ENCODE measurements at places on chromosomes 4 and X.

GRCh38 chr4:111492496-111492895 lies 652.8 kb upstream of the FAM241A start:
- DNase-seq, result no peak

- no peak for DNase-seq
Measured at GRCh38 chr4:187965726-187966125, 29.8 kb upstream of the ZFP42 start.

GRCh38 chr4:139776235-139776634 lies 110.6 kb downstream of the MGST2 start:
- DNase-seq, result no peak

- no peak for DNase-seq
Measured at GRCh38 chr4:169144061-169144600, 126.6 kb downstream of the SH3RF1 start.

DNA sequence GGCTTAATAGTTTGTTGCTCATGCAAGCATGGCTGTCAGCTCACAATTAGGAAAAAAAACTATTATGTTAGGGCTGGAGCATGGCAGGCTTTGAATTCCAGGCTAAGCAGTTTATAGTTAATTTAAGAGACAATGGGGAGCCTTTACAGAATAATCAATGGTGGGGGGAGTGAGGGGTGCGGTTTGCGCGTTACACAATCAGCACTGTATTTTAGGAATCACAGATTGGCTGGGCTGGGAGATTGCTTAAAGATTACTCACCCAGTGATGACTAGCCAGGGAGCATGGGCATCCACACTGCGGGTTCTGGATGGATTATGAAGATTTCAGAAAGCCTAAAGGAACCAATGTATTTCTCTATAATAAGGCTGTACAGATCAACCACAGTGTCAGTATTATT lies 186.6 kb downstream of the SOX3 start:
- no peak for DNase-seq

DNA sequence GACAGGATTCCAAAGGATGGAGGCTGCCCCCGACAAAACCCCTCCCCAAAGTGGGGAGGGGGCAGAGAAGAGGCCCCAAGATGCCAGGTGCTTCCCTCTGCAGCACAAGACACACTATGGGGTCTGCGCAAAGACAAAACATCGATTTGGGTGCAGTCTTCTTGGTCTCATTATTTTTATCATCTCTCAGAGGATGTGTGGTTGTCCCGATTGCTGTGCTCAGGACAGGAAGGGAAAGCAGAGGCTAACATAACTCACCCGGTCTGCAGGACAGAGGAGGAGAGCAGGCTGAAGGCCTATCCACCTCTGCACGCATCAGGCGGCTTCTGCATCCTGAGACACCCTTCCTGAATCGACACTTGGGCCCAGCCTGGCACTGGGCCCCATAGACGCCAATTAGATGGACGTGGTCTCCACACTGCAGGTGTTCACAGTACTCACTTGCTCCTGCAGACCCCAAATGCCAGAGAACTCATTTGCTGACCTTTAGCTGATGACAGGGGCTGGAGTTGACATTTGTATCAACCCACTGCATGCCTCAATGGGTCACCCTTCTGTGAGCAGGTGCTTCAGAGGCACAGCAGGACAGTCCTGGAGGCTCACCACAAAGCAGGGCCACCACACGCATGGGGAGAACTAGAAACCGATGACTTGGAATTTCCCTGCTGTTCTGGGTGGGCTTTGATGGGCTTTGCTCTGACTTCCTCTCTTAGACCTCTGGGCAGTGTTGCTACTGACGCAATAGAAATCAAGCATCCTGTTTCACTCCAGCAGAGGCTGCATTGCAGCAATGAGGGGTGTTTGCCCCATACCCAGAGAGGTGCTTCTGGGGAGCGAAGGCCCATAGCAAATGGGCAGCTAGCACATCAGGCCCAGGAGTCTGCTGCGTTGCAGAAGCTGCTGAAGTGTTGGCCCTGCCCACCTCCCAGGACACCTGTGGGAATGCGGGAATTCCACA lies 96.3 kb upstream of the ENPP6 start:
- no peak for DNase-seq

GRCh38 chrX:93120805-93121204 lies 552.6 kb downstream of the NAP1L3 start:
- DNase-seq, result no peak

DNA sequence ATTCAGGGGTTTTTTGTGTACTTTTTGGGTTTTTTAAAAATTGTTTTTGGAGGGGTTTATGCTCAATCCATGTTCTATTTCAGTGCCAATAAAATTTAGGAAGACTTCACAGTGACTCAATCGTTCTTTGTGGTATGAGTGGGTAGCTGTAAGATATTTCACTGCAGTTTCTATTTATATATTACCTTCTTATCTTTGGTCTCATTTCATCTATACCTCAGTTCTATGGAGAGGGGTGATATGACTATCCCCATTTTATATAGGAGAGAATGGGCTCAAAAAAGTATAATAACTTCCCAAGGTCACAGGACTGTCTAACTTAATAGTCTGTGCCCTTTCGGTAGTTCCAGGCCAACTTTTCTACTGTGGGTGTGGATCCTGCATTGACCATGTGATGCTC lies 74.4 kb downstream of the MSN start:
- no peak for DNase-seq

DNA sequence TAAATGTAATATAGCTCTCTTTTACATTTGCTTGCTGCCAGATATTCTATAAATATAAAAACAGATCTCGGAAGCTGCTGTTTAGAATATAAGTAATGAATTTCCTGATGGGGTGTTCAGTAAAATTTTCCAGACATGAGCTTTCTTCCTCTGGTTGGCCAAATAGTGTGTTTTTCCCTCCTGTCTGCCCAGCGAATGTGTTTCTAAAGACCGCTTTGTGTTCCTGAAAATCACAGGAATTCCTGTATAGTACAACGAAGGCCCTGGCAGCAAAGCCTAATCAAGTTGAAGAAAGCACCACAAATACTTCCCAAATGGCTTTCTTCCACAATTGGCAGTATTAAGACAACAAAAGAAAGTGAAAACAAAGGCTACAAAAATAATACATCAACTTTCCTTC lies 494.1 kb downstream of the INPP4B start:
- DNase-seq, result no peak

GRCh38 chrX:27591938-27592337 lies 1.8 kb downstream of the DCAF8L2 start:
- no peak for DNase-seq

DNA sequence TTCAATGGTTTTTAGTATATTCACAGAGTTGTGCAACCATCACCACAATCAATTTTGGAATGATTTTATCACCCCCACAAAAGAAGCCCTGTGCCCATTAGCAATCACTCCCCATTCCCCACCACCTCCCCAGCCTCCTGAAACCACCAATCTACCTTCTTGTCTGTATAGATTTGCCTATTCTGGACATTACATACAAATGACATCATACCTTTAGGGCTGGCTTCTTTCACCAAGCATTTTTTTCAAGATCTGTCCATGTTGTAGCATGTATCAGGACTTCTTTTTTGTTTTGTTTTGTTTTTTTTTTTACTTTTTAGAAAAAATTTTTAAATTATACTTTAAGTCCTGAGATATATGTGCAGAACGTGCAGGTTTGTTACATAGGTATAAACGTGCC lies 108.1 kb downstream of the RTL9 start:
- DNase-seq, result no peak

DNA sequence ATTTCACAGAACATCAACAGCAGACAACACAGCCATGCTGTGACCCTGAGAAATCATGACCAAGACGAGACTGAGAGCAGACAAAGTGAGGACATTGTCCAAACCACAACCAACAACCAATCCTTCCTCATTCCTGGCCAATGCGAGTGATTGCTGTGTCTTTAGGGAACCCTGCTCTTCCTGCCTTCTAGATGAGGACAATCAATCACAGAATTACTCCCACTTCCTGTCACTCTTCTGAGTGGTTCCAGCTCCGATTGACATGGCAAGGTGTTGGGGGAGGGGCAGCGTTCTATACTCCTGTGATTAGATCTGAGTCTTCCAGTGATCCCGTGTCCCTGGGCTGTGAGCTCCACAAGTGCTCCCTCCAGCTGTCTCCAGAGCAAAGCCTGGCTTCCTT lies 227.8 kb downstream of the STIM2 start:
- no peak for DNase-seq

DNA sequence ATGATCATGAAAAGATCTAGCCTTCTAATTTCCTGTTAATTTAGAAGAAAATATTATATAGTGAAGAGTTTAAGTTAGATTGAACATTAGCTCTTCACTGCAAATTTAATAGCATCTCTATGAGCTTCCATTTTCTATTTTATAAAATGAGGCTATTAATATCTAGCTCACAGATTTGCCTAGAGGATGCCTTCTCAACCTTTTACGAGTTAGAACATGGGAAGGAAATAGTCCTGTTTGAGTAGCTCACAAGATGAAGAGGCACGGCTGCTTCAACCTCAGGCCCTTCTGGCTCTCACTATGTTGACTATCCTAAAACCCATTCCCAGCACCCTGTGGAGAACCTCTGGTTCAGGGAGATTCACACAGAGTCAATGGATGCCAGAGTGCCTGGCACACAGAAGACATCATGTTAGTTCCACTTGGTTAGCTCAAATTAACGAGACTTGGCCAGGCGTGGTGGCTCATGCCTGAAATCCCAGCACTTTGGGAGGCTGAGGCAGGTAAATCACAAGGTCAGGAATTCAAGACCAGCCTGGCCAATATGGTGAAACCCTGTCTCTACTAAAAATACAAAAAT lies 97.9 kb upstream of the GUCY1A1 start:
- no peak for DNase-seq

DNA sequence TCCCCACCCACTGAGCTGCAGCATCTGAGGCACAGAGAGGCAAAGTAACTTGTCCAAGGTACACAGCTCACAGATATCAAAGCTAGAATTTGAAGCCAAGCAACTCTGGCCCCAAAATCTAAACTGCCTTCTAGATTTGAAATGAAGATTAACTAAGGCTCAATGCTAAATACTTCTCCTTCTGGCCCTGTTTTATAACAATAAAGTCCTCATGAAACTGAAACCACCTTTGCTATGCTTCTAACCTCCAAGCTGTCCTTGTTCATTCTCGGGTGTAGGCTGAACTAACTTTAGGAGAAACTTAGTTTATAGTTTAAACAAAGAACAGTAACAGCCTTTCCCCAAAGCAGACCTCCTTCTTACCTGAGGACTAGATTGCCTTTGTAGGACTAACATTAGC lies 93.6 kb downstream of the DCTD start:
- DNase-seq, result no peak

DNA sequence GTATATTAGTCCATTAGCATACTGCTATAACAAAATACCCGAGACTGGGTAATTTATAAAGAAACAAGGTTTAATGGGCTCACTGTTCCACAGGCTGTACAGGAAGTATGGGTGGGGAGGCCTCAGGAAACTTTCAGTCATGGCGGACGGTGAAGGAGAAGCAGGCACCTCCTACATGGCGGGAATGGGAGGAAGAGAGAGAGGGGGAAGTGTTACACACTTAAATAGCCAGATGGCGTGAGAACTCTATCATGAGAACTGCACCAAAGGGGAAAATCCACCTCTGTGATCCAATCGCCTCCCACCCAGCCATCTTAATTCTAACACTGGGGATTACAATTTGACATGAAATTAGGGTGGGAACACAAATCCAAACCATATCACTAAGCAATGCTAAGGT lies 98.9 kb upstream of the SH3RF1 start:
- DNase-seq, result no peak

- DNase-seq, result no peak
Measured at GRCh38 chrX:82528525-82528924, 979.6 kb upstream of the POU3F4 start.

- DNase-seq, result no peak
Measured at GRCh38 chrX:71919886-71920285, 9.2 kb downstream of the NHSL2 start.

- DNase-seq, result no peak
Measured at GRCh38 chr4:156294577-156294976, 340.9 kb upstream of the CTSO start.

- DNase-seq, result no peak
Measured at GRCh38 chrX:13123857-13124345, 79.5 kb upstream of the FAM9C start.

- no peak for DNase-seq
Measured at GRCh38 chr4:27666943-27667342, 806.3 kb downstream of the STIM2 start.

DNA sequence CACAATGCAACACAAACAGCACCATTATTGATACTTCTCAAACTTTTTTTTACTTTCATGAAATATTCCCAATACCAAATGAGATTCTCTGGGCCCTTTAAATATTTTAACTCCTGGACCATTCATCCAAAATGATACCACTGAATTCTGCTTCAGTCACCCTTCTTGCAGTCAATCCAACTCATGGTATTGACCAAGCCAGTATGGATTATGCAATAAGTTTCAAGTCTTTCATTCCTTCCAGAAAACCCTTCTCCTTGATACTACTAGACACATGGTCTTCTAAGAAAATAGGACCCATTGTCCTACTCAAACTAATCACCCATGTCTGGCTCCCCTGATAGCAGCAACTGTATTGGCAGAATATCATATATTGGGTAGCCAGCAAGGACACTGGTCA lies 23.0 kb downstream of the ZNF721 start:
- DNase-seq, result no peak

GRCh38 chr4:107117726-107118125 lies 81.6 kb upstream of the DKK2 start:
- no peak for DNase-seq

GRCh38 chr4:184765473-184766340 lies 31.8 kb upstream of the CENPU start:
- DNase-seq, result no peak

- DNase-seq, result no peak
Measured at GRCh38 chr4:169068423-169068822, 58.4 kb upstream of the CBR4 start.

GRCh38 chr4:118772081-118772766 lies 63.7 kb downstream of the SEC24D start:
- no peak for DNase-seq

All from D721Med (cell line).